ENCODE measurements at places on chromosomes 7 and 10. TPM values are rescaled to one million over a fixed set of nuclear protein-coding genes. Genes with fewer than 3 reads are reported as not detected.

Gene RELN
- 14.8 TPM for polyA plus RNA-seq

Gene C10orf105
- polyA plus RNA-seq = 0.26 TPM

Gene SPRN
- polyA plus RNA-seq = 6.1 TPM

Gene PLXDC2
- polyA plus RNA-seq = 28.1 TPM

Gene LIPK
- polyA plus RNA-seq = not detected

Gene CCL26
- polyA plus RNA-seq = not detected

Gene ELMO1
- 11.8 TPM for polyA plus RNA-seq

Gene ZNF789
- polyA plus RNA-seq = 55.6 TPM

Gene NME8
- 0.53 TPM for polyA plus RNA-seq

Gene CTNNA3
- polyA plus RNA-seq = 4.2 TPM

Gene SVIL
- 39.5 TPM for polyA plus RNA-seq

Gene FAM204A
- 70.4 TPM for polyA plus RNA-seq

Gene GNAT3
- polyA plus RNA-seq = not detected

Gene PTPN12
- polyA plus RNA-seq = 97.4 TPM

Gene PIP
- polyA plus RNA-seq = not detected

Gene DGKB
- polyA plus RNA-seq = 2.6 TPM

Gene RGR
- not detected for polyA plus RNA-seq
